Omental fat pad (tissue), 4 donors: ENCODE measurements at places on chromosomes 13 and 19.

- DNase-seq, result no peak
Observed at GRCh38 chr19:38970664-38971532, 4.6 kb downstream of the FBXO17 start.

DNA sequence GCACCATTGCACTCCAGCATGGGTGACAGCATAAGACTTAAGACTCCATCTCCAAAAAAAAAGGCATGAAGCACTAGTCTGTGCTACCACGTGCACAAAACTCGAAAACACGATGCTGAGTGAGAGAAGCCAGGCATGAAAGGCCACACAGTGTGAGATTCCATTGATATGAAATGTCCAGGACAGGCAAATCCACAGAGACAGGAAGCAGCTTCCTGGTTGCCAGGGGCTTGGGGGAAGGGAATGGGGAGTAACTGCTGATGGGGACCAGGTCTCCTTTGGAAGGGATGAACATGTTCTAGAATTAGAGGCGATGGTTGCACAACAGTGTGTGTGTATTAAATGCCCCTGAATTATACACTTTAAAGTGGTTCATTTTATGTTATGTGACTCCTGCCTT lies 15.9 kb upstream of the JUND start:
- DNase-seq, result no peak

DNA sequence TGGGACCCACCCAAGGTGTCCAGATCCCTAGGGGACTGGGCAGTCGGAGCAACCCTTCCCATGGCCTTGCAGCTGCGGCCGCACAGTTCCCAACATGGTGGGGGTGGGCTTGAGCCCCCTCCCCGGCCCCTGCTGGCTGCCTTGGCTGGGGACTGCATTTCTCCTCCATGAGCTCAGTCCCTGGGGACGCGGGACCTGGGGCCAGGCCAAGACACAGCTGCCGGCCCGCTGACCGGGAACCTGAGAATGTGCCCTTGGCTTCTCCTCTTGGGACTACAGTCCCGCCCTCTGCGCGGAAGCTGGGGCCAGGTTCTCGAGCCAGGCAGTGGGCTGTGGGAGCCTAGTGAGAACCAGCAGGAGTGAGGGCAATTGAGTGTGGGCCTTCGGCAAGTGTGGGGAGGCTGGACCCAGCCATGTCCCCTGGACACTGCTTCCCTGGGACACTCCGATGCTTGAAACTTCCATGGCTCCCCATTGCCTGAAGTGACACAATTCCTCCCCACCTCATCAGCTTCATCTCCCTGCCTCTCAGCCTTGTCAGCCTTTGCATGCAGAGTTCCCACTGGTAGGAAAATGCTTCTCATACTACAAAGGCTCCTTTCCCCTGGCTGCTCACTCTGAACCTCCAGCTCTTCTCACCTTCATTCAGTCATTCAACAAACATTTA lies 13.1 kb upstream of the NOTCH3 start:
- DNase-seq, result no peak

- no peak for DNase-seq
Observed at GRCh38 chr19:39494661-39495060, 4.1 kb upstream of the DLL3 start.

- no peak for DNase-seq
Observed at GRCh38 chr13:73000027-73000674, 58.7 kb upstream of the KLF5 start.

- no peak for DNase-seq
Observed at GRCh38 chr13:40130871-40131636, 475.6 kb downstream of the COG6 start.

DNA sequence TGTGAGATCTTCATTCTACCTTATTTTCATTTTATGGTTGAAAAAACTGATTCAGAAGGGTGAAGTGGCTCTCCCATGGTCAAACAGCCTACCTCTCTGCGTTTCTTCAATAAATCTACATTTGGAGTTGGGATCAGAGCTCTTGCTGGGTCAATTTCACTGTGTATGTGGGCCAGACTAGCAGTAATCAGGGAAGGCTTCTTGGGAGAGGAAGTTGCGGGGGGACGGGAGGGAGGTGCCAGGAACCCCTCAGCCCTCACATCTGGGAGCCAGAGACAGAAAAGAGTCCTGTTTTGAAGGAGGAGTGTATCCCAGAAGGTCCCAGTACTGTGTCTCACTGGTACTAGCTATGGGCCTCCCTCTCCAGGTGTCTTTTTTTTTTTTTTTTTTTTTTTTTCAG lies 934 bp downstream of the KXD1 start:
- DNase-seq, result no peak

DNA sequence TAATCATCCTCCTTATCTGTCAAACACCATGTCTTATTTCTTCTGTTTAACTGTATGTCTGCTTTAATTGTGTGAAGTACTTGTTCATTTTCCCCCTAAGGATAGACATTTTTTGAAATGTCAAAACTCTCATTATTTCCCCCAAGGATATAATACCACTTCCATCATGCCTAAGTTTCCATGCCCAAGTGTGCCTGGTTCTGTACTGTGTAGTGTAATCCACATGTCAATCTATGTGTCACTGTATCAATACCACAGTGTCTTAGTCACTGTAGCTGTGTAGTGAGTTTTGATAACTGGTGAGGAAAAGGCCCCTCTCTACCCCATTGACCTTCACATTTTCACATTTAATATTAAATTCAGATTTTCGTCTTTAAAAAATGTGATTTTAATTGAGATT lies 1265.5 kb downstream of the PCDH9 start:
- no peak for DNase-seq

DNA sequence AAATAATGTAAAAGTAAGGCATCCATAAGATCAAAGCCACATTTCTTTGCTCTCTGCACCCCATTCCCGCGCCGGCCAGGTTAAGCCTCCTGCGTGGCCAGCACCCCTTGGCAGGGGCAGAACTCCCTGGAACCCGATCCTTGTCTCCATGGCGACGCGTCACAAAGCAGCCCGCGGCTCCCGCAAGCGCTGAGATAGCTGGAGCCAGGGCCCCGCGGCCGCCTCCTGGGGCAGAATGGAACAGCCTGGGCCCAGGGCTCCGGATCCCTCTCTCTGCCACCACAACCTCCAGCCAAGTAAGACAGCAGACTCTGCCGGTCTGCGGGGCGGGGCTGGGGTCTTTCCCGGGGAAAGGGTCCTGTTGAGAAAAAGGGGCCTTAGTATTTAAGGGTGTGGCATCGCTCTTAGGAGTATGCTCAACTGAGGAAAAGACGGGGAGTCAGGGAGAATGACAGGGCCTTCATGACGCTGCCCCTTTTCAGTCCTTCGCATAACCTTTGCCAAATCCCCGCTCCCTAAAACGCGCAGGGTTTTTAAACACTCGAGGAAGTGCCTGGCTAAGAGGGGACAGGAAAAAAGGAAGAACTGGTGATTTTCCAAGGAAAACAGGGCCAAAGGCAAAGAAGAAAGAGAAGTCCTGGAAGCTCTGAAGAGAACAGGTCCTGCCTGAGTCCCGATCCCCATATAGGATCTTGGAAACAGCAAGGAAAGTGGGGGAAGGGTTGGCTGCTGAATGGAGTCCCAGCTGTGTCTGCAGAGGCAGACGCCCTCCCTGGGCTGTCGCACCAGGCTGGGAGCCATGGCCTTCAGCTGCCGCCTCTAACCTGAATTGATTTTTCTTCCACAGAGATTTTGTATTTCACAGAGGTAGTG lies at the start of gene TEX26:
TSS of gene TEX26 (plus strand) at position 176 of the 873 bp plus-strand sequence. CDS start at position 236, 60 bp downstream.
- no peak for DNase-seq

- no peak for DNase-seq
Observed at GRCh38 chr13:110431425-110432294, 124.6 kb downstream of the COL4A2 start.

- no peak for DNase-seq
Observed at GRCh38 chr13:92300651-92301050, 902.2 kb downstream of the GPC5 start.

GRCh38 chr13:112957295-112957677 lies 11.7 kb upstream of the MCF2L start:
- no peak for DNase-seq

DNA sequence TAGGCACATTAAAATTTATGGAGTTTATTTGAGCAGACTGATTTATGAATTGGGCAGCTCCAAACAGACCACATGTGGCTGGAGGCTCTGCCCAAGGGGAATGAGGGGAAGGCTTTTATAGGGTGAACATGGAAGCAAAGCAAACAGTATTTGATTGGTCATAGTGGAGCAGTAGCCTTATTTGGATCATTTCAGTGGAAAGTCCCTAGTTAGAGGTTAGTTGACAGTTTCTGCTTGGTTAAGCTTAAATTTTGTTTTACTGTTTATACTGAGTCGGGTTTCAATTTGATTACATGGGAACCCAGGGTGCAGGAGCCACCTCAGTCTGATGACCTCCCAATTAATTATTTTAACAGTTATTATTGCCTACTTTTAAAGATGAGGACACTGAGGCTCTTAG lies 140.5 kb downstream of the NDFIP2 start:
- DNase-seq, result no peak

DNA sequence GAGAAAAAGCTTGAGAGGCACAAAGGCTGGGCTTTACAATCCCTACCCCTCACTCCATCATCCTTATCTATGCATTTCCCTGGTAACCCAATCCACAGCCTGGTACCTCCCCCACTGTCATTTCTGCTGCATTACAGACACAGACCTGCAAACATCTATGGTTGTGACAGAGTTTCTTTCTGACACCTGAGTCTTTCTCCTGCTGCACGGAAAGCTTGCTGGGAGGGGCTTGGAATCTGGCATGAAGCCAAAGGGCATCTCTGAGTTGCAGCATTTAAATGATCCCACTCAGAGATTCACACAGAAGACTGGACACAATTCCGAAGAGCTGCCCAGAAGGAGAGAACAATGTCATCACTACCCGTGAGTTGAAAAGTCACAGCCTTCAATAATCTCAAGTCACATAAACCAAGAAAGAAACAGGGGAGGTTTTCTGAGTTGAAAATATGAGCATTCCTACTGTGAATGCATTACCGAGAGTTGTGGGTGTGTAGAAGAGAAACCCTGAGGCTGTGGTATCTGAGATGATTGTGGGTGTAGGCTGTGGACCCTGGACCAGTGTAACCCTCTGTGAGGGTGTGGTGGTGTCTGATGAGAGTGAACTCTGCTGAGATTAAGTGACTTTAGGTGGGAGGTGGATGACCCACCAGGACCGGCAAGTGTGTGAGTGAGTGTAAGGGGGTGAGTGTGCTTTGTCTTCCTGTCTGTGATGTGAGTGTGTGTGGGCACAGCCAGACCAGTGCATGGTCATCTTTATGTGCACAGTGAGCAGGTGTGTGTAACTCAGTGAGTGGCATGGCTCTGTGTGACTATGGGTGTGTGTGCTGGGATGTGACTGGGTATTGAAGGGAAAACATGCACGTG lies at the start of gene LGALS14:
TSS of gene LGALS14 (plus strand) at position 301 of the 864 bp plus-strand sequence. CDS start at position 349, 48 bp downstream.
- DNase-seq, result no peak

- DNase-seq, result no peak
Observed at GRCh38 chr19:40416918-40417642, 3.9 kb upstream of the PRX start.
